ENCODE measurements at places on chromosomes 3 and 15.
A peak's percentile ranks its signal among the peaks of the same experiment; 100 is the strongest.

DNA sequence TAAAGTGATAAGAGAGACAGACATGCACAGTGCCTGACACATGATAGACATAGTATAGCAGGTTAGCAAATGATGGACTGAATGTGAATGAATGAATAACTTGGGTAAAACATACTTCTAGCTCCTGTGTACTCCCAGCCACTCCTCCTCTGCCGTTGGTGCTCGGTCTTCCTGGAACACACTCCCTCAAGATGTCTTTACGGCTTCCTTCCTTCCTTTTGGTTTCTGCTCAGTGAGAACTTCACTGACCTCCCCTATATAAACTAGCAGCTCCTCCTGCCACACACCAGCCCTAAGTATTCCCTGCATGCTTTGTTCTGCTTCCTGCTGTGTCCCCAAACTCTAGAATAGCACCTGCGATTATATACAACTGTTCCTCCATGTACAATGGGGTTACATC is 50.2 kb downstream of the RAD54L2 start:
- H3K27me3 ChIP-seq: no peaks in the 10 kb centered on the region
- H3K4me3 ChIP-seq: no peak overlapping the region
- no peak overlapping the region for H3K27ac ChIP-seq
- DNase-seq: no peak
- peaks cover 2% of the 10 kb centered on the region for H3K36me3 ChIP-seq

DNA sequence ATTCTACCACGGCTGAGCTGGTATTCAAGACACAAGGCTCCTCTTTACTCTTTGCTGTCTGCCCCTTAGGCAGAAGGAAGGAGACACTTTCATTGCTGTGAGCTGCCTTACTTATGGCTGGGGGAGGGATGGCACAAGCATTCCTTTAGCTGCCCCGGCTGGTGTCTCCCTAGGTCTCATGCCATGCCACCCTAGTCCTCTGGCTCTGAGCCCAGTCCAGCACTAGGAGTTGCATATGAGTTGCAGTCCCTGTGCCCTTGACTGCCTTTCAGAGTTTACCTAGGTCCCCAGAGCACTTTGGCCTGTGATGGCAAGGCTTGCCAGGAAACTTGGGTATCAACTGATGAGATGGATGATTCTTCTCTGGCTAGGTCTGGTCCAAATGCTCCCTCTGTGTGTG is 296.4 kb downstream of the RBMS3 start:
- H3K4me1 ChIP-seq: no peaks in the 10 kb centered on the region
- DNase-seq: no peak
- H3K36me3 ChIP-seq: no peaks in the 10 kb centered on the region
- no peaks in the 10 kb centered on the region for H3K27me3 ChIP-seq
- H3K27ac ChIP-seq: no peak overlapping the region

GRCh38 chr15:72982714-72983113 is 69.5 kb upstream of the NEO1 start:
- H3K36me3 ChIP-seq: no peaks in the 10 kb centered on the region
- no peaks in the 10 kb centered on the region for H3K4me1 ChIP-seq
- H3K4me3 ChIP-seq: no peak overlapping the region

DNA sequence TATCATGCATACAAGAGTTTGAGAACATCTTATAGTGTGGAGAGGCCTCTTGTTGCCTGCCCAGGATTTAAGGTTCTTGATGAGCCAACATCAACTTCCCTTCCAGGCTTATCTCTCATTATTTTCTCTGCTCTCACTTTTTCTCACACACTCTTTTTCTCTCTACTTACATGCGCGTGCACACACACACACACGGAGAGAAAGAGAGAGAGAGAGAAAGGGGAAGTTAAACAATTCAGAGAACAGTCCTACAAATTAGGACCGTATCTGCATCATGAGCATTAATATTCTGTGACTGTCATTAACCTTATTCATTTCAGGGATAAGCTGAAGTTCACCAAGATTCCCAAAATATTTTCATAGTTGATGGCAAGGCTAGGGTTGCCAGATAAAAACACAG is 269.0 kb downstream of the ZNF621 start:
- no peak for DNase-seq
- H3K36me3 ChIP-seq: no peaks in the 10 kb centered on the region
- no peaks in the 10 kb centered on the region for H3K4me1 ChIP-seq
- H3K27me3 ChIP-seq: no peaks in the 10 kb centered on the region
- no peak overlapping the region for H3K27ac ChIP-seq

DNA sequence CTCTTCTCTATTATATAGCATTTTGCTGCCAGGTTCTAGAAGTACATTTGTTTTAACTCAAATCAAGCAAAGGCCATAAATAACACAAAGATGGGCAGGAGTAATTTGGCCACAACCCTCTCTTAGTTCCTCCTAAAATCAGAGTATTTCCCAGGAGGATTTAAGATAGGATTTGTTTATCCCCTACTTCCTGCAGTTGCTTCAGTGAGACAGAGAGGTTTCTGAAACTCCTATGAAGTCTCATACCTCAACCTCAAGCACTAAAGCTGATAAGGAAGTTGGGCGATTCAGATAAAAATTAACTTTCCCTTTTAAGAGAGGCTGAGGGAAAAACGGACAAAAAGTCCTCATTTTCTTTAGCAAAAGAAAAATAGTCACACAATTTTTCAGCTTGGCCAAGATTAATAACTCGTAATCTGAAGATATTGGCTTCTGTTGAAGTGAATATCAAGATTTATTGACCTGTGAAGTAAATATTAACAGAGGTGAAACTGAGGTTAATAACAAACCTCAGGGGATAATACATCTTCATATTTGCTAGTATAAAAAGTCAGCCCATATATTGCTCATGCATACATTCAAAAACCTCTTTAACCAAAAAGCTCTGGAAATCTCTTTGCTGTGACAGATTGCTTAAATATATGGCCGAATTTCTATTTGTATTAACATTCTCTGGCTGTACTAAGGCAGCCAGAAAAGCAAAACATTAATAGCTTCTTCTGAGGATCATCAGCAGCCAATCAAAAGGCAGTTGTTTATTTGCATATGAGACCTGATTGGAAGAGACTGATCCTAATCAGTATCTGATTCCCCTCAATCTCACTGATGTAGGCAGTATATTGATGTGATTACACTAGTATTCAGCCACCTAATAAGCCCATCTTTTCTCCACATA is 90.6 kb upstream of the GADL1 start:
- no peak overlapping the region for H3K27ac ChIP-seq
- H3K27me3 ChIP-seq: no peaks in the 10 kb centered on the region
- DNase-seq: no peak
- no peaks in the 10 kb centered on the region for H3K36me3 ChIP-seq

DNA sequence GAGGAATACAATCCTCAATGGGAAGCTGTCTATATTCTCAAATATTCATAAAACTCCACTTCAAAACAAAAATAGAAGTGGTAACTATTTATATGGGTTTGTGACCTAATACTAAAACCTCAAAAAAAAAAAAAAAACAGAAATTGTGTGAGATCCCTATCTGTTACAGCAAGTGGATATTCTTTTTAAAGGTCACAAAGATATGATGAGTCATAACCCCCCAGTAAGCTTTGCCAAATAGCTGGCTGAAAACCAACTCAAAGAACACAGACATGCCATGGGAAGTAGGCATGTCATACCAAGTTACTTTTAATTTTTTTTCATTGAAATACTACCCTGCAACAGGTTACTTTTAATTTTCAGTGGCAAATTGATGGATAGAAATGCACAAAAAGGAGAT is 62.5 kb downstream of the CBLB start:
- no peaks in the 10 kb centered on the region for H3K36me3 ChIP-seq
- no peak overlapping the region for H3K4me3 ChIP-seq
- no peaks in the 10 kb centered on the region for H3K4me1 ChIP-seq
- H3K27ac ChIP-seq: no peak overlapping the region
- no peaks in the 10 kb centered on the region for H3K27me3 ChIP-seq

GRCh38 chr15:33089878-33090757 is 104.4 kb downstream of the FMN1 start:
- H3K27ac ChIP-seq: no peak overlapping the region
- H3K4me1 ChIP-seq: no peaks in the 10 kb centered on the region
- H3K27me3 ChIP-seq: no peaks in the 10 kb centered on the region

DNA sequence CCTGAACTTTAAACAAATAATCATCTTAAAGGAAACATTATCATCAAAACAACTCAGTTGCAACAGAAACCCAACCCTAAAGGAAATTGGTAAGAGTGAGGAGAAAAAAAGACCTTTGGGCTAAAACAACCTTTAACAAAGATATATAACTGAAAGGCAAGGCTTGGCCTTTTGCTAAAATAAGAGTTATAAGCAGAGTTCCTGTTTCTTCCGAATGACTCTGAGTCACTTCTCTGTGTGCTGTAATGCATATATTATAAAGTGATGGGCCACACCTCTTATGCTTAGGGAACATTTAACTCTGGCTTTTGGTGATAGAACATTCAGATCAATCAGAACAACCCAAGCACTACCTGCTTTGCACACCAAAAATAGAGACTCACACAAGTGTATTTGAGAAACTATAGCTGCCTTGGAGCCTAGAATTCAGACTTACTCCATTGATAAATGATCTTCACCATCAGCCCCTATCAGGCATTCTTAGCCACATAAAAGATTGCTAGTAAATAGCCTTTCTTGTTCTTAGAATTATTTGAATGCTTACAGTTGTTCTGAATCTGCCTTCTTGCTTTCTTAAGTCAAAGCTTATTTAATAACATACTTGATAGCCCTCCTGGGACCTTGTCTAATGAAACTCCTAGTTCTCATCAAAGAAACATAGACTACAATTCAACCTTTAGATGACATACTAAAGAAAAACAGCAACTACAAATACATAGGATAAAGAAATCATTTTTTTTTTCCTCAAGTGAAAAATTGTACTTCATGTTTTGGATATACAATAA is 294.2 kb upstream of the SEMA6D start:
- no peak overlapping the region for H3K27ac ChIP-seq
- no peak overlapping the region for H3K4me3 ChIP-seq
- H3K27me3 ChIP-seq: no peaks in the 10 kb centered on the region
- DNase-seq: no peak
- H3K4me1 ChIP-seq: no peaks in the 10 kb centered on the region

DNA sequence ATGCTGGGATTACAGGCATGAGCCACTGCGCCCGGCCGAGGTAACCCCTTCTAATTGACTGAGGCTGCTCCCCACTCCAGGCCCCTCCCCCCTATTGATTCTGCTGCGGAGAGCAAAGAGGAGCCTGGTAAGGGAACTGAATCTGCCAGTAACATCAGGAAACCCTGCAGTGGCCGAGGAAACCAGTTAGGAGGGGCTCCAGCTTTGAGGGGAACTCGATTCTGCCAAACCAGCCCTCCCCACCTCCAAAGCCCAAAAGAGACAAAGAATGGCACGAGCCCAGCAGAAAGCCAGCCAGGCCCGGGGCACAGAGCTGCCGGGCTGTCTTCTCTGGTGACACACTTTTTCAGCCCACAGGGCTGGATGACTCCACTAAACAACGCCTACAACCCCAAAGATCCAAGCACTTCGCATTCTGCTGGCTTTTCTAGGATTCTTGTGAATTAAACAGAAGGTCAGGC is 15.0 kb upstream of the ACAD9 start:
- H3K4me3 ChIP-seq: no peak overlapping the region
- no peak for DNase-seq
- no peaks in the 10 kb centered on the region for H3K27me3 ChIP-seq
- H3K4me1 ChIP-seq: no peaks in the 10 kb centered on the region
- no peak overlapping the region for H3K27ac ChIP-seq
- no peaks in the 10 kb centered on the region for H3K36me3 ChIP-seq

GRCh38 chr3:79517766-79518413 is 249.9 kb downstream of the ROBO1 start:
- H3K4me3 ChIP-seq: no peak overlapping the region
- no peaks in the 10 kb centered on the region for H3K4me1 ChIP-seq
- DNase-seq: no peak
- no peaks in the 10 kb centered on the region for H3K27me3 ChIP-seq
- H3K27ac ChIP-seq: no peak overlapping the region

DNA sequence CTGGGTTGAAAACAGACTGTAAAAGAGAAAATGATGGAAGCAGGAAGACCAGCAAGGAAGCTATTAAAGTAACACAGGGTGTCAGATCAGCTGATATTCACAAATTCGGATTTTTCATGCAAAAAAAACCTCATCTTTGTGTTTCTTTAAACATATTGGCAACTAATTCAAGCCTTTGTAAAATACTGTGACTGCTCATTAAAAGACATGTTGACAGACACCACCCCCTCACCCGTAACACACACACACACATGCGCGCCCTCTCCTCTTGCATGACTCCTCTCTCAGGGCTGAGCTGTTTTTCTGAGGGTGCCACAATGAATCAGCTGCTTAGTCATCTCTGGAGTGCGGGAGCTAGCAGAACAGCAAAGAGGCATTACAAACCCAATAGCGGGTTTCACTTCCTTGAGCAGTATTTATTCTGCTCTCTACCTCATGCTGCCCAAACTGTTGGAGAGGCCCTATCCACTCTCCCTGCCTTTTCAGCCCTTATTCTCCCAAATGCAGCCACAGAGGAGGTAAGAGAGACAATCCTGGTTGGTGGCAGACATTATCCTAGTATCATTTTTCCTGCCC is 35.8 kb upstream of the CCDC80 start:
- H3K36me3 ChIP-seq: no peaks in the 10 kb centered on the region
- H3K4me1 ChIP-seq: no peaks in the 10 kb centered on the region
- peak; percentile 33 for DNase-seq
- H3K4me3 ChIP-seq: no peak overlapping the region

DNA sequence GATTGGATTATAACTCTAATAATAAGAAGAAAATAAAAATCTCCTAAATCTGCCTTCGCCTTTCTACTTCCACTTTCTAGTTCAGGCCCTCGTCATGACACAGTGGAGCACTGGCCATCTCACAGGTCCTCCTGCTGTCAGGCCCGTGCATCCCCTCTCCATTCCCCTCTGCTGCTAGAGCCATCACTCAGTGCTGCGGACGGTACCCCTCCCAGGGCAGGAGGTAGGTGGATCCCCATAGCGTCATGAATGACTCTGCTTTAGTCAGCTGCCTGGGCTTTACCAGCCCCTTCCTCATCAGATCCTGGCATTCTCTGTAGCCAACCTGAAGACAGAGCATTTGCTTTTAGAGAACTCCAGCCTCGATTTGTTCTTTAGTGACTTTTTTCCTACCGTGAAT is 12.0 kb upstream of the PPP1R2 start:
- H3K4me3 ChIP-seq: no peak overlapping the region
- no peak for DNase-seq

- H3K4me3 ChIP-seq: no peak overlapping the region
- H3K27me3 ChIP-seq: peaks cover 9% of the 10 kb centered on the region
- peak; percentile 88 for DNase-seq
- H3K27ac ChIP-seq: no peak overlapping the region
These were observed 157.3 kb downstream of the ADAMTS9 start for GRCh38 chr3:64530434-64531049.
